ENCODE measurements at places on chromosomes 2 and 18. TPM values are rescaled to one million over a fixed set of nuclear protein-coding genes. Genes with fewer than 3 reads are reported as not detected.
A peak's percentile ranks its signal among the peaks of the same experiment; 100 is the strongest.

DNA sequence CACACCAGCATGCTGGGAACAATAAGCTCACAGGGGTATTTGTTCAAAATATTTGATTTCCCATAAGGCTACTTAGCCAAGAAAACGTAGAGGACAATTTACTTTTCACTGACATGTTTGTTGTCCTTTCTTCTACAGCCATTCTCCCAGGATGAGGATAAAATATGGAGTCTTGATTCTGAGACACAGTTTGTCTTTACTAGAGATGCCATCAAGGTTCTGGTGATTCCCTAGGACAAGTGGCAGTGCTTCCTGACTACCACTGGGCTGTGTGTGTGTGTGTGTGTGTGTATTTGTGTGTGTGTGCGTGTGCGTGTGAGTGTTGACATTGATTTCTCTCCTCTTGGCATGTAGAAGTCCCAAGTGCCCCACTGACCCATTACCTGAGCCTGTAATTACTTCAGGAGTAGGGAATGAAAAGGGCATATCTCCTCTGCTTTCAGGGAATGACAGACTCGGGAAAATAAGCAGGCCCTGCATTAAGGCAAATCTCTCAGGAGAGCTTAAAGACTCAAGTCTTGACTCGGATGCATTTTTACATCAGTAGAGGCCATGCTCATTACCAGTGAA lies 761.6 kb downstream of the DCC start:
- no peak for DNase-seq

- no peak for DNase-seq
These were observed 499.9 kb upstream of the SPHKAP start for GRCh38 chr2:228681426-228681825.

DNA sequence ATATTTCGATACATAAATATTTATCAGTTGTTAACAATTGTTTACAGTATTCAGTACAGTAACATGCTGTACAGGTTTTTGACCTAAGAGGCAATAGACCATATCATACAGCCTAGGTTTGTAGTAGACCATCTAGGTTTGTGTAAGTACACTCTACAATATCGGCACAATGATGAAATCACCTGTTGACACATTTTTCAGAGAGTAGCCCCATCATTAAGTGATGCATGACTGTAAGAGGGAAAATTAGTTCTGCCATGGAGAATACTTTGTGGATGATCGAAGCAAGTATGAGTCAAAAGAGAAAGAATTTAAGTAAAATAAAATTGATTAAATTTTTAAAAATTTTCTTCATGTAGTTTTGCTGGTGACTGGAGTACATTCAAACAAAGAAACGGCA lies 32.6 kb downstream of the VIT start:
- no peak for DNase-seq

- peak; percentile 52 for DNase-seq
These were observed at the start of gene RAD51AP2 for GRCh38 chr2:17518212-17519154. RAD51AP2 (minus strand) TSS chr2:17518440; CDS start chr2:17518415, 25 bp downstream.

DNA sequence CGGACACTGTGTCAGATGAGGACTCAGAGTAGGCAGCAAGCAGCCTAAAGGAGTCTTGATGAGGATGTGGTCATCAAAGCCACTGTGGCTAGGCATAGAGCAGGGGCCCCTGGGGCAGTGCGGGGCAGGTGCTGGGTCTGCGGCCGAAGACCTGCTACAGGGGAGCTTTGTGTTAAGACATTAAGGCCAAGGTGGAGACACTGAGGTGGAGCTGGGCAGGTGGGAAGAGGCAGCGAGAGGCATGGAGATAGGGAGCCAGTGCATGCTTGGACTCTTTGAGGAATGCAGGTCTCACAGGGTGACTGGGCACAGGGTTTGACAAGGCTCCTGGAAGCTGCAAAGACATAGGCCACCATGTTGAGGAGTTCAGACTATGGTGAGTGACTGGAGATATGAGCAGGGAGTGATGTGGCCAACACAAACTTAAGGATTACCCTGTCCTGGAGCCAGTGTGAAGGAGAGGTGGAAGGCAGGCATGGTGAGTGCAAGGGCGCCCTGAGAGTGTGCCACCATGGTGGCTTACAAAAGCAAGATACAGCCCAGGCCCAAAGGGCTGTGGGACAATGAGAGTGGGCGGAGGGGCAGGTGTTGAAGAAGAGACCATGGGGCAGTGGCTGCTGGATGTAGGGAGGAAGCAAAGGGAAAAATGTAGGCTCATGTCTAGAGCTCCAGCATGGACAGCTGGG lies 450.9 kb upstream of the HS6ST1 start:
- no peak for DNase-seq

GRCh38 chr2:191158747-191159146 lies 8.0 kb upstream of the STAT4 start:
- DNase-seq = no peak

- DNase-seq = no peak
These were observed 235.6 kb downstream of the ALPK2 start for GRCh38 chr18:58393295-58393694.

GRCh38 chr2:237896956-237897355 lies 37.5 kb downstream of the RAMP1 start:
- no peak for DNase-seq

GRCh38 chr2:46656640-46657039 lies 177.3 kb downstream of the TMEM247 start:
- no peak for DNase-seq

- no peak for DNase-seq
These were observed 33.6 kb downstream of the KIDINS220 start for GRCh38 chr2:8803658-8804379.

GRCh38 chr2:210496512-210496911 lies 20.0 kb upstream of the LANCL1 start:
- no peak for DNase-seq

DNA sequence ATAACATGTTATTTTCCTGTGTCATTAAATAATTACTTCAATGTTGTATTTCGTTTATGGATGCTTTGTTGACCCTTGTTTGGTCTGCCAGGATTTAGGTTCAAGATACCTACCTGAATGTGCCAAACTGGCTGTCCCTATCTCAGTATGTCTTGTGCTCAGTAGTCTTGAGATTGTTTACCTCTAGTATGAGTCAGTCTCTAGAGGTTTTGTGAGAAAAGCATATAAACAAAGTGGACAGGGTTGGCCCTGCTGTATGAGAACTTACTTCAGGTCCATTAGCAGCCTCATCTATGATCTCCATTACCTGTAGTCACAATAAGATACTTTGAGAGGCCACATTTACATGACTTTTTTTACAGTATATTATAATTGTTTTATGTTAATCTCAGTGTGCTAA lies 17.8 kb downstream of the DDX18 start:
- no peak for DNase-seq

- DNase-seq = no peak
These were observed 595 bp upstream of the HDHD2 start for GRCh38 chr18:47150824-47151366.

DNA sequence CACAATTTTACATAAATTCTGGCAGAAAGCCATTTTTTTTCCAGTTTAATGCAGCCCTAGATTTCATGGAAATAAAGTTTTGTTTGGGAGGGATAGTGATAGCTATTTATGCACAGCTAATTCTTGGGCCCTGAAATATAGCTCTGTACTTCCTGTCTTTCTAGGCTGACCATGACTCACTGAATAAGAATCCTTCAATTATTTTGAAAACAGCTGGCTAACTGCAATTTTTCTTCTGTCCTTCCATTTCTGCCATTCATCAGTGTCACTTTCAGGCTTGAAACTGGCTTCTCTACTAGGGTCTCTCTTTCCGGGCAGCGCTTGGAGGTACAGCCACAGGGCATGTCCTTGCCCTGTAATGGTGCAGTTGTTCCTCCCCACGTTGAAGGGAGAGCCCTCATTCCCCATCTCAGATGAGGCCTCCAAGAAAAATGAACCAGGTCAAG lies 97.1 kb upstream of the TMEM178A start:
- no peak for DNase-seq

GRCh38 chr2:212973347-212973746 lies 178.1 kb downstream of the IKZF2 start:
- no peak for DNase-seq

GRCh38 chr2:152243761-152244640 lies 68.4 kb upstream of the STAM2 start:
- no peak for DNase-seq

- DNase-seq = no peak
These were observed 269.4 kb upstream of the CHAC2 start for GRCh38 chr2:53498210-53498609.

DNA sequence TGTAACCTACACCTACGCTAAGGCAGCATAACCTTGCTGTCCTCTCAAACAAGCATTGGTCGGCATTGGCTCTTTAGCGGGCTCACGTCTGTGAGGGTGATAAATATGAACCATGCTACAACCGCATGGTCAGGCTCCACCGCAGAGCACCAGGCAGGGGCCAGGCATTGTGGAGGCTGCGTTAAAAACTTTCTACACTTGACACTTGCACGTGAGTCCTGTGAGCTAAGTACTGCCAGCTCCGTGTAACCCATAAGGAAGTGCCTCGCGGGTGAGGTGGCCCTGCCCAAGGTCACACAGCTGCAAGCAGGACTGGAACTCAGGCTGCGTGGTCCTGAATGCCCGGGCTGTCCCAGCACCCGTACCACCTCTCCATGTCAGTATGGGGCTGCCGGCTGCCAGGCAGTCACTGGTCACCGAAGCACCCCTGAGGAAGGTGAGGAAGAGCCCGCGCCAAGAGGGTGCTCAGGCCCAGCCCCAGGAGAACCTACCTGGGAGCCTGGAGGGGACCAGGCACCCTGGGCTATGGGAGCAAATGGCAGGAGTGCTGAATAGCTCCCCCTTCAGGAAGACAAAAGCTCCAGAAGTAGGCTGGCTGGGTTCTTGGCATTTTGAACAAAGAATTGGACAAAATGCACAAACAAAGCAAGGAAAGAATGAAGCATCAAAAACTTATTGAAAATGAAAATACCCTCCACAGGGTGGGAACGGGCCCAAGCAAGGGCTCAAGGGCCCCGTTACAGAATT lies 271.1 kb upstream of the RAB6C start:
- DNase-seq = no peak

DNA sequence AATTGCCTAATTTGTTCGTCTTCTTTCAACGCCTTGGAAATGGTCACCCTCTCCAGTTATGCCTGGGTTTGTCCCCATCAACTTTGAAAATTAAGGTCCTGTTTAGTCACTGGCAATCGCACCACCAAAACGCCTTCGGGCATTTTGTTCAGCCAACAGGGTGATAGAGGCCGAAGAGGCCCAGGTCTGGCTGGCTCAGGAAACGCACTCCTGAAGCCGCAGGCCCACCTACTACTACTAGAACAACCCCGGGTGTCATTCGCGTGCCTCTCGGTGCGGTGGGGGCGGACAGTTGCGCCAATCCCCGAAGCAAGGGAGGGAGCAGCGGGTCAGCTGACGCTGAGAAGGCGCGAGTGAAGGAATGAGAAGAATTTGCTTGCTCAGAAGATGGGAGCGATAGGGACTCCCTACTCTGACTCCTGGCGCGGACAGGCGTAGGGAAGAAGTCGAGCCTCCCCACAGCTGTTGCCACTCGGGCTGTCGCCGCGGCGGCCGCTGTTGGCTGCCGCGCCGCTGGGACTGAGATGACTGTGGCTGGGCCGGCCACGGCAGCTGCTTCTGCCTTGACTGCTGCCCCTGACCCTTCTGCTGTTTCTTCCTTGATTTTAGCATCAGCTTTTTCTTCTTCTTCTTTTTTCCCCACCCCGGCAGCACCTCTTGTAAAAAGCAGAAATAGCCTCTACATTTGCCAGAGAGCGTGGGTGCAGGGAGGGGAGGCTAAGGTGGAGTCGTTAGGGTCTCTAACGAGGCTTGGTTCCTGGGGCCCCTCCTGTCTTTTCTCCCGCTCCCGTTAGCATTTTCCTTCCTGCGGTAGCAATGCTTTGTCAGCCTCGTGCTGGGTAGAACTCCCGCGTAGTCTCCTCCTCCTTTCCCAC lies 387.6 kb downstream of the FIGN start:
- peak; percentile 20 for DNase-seq

BOLL gene
- not detected for total RNA-seq

ABCB11 gene
- total RNA-seq = not detected

CD8B gene
- 3.5 TPM for total RNA-seq

PTPRN gene
- not detected for total RNA-seq

SNED1 gene
- 206 TPM for total RNA-seq
